ENCODE measurements at places on chromosomes 13 and 19. TPM values are rescaled to one million over a fixed set of nuclear protein-coding genes. Genes with fewer than 3 reads are reported as not detected.

Gene ZNF260
- 10.9 TPM for total RNA-seq

Gene PEG3
- 8.6 TPM for total RNA-seq

Gene LILRA1
- 0.74 TPM for total RNA-seq

DNA sequence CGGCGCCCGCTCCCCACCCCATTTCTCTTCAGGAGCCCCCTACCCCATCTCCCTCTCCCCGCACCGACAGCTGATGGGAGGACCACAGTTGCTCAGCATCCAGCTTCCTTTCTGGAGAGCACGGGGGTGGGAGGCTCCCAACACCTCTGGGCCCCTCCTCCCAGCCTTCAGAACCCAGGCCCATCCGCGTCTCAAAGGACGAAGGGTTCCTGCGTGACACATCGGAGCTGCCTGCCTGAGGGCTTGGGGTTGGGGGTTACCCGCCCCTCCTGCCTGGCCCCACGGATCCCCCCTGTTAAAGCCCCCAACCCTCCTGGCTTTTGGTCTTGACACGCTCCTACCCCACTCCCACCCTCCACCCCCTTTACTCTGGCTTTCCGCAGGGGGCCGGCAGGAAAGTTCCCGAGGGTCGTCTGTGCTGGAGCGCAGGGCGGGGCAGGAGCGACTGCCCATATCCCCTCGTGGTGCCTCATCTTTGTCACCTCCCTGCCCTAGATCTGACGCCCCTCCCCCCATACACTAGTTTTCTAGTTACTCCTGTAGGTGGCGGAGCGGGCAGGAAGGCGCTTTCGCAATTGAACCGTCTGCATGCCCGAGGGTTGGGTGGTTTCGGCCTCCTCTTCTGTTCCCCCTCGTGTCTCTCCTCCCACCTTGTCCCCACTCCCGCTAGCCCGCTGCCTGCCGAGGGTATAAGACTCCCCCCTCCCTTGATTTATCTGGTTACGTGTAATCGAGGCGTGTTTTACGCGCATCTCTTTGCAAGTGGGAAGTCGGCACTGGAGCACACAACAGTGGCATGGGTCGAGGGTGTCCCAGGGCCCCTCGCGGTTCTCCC, 924 bp downstream of the TRAPPC5 start:
- peak; percentile 84 for DNase-seq

DNA sequence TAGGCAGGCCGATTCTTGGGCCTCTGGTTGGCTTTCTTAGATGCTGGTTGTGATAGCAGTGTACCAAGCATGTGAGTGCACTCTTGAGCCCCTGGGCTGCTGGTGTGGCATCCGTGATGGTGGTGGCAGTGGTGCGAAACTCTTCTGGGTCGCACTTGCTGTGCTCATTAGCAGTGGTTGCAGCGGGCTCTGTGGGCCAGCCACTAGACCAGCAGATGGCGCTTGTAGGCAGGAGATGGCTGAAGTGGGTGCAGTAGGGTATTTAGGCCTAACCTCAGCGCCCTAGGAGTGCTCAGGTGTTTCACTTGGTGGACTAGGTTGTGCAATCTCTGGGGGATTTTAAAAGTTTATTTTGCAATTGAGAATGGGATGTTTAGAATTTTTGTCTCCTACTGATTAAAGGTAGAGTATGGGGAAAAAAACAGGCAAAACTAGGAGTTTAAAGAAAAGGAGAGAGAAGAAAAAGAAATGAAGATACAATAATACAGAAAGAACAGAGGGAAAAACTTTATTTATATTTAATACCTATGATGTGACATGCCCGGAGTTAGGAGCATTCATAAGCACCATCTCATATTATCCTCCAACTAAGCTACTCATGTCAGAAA, 4.3 kb upstream of the ZNF17 start:
- DNase-seq, result peak; percentile 68

DNA sequence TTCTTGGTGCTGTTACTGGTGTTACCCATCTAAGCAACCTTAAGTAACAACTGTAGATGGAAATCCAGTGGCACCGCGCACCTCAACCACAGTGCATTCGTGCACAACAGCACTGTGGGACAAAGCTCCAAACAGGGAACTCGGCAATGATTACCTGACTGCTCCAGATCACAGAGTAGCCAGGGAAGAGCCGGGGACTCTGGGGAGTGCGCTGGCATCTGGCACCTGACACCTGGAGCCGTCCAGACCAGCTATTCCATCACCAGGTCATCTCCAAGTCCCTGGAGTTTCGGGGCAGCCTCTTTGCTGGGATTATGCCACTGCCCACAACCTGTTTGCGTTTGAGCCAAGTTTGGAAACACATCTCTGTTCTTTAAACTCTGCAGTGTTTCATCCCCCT, 62.0 kb downstream of the COL4A1 start:
- DNase-seq, result no peak

DNA sequence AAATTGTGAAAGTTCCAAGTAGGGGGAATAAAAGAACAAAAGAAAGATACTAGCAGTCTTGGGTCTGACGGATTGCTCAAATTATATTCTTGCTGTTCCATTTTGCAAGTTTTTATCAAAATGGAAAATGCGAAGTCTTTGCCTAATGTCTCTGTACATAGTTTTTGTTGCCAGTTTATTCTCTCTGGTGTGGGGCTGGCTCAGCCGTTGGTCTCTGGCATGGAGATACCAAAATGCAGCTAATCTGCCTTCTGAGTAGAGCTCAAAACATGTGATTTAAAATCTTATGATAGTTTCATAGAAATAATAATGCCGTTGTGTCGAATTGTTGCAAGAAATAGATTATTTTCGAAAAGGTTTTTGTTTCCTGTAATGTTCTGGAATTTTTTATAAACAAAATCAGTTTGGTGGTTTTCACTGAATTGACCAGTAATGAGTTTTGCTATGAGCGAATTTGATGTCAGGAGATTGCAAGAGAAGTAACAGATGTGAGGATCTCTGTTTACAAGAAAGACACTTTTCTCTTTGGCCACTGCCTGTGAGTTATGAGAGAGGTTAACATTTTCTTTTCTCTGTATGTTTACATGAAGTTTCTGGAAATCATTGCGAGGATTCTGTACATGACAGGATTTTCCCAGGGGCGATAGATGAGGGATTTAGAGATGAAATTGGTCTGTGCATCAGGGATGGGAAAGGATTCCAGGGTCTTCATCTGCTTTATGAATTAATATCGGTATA, 147.0 kb downstream of the DCT start:
- DNase-seq, result no peak

- DNase-seq, result no peak
Measured at GRCh38 chr19:478976-479375, 17.3 kb upstream of the MADCAM1 start.

DNA sequence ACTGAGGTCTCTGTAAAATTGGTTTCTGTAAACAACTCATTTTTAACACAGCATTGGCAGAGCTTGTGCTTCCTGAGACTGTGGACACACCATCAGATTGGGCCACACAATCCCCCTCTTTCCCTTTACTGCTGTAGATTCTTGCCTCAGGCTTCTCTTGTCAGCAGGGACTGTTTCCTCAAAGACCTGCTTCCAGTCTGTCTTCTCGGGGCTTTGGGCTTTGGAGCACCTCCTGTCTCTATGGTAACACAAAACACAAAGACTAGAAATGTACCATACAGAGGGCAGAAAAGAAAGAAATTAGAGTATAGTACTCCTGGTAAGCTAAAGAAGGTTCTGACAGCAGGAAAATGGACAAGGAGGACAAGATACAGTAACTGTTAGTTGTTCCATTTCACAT, 484.5 kb downstream of the DIAPH3 start:
- DNase-seq, result no peak

DNA sequence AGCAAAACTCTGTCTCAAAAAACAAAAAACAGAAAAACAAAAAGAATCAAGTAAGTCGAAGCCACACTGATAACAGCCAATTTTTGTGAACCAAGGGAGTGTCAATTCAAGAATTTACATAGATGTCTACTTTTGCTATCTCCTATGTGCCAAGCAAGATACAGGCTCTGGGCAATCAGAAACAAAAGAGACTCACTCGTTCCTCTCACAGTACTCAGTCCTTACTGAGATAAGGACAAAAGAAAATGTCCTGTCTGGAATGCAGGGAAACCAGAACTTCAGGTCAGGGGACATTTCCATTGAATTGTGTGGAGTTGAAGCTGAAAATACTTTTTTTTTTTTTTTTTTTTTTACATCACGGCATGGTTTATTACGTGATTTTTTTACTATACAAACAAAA, 53.0 kb downstream of the NLRP12 start:
- DNase-seq, result no peak

DNA sequence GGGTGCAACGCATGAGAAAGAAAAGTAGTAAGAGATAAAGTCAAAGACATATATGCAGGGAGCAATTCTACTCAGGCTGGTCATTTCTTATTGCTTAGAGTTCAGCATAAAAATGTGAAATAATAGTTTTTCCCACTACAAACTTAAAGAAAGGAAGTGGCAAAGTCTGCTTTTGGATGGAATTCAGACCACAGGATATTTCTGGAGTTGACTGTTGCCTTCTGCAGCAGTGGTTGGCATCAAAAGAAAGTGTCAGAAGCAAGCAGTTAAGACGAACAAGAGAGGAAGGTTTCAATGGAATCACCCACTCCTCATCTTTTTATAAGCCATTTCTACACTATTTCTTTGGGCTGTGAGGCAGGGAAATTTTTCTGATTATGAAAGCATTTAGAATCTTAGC, 36.2 kb upstream of the TRPC4 start:
- DNase-seq, result no peak

DNA sequence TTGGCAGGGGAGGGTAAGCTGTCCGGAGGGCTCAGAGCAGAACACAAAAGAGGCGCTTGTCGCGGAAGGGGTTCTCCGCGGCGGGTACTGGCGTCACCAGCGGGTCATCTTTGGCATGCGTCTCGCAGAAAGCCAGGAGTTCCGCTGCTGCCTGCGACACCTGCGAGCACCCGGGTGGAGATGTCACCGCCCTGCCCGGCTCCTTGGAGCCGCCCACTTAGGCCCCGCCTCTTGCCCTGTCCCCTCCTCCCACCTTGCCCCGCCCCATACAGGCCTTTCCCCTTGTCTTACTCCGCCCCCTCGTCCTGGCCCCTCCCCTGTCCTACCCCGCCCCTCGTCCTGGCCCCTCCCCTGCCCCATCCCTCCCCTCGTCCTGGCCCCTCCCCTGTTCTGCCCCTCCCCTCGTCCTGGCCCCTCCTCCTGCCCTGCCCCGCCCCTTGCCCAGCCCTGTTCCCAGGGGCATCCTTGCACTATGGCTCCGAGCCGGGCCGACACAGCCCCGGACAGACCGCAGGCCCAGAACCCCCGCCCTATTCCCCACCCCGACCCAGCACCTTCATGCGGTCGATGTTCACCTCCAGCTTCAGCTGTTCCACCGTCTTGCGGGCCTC, 1.9 kb downstream of the GNG8 start:
- peak; percentile 67 for DNase-seq

- no peak for DNase-seq
Measured at GRCh38 chr19:33110137-33110910, 21.6 kb upstream of the WDR88 start.

- DNase-seq, result no peak
Measured at GRCh38 chr13:51112771-51113170, 1.7 kb upstream of the C13orf42 start.

- no peak for DNase-seq
Measured at GRCh38 chr19:18662972-18663732, 20.3 kb upstream of the CRTC1 start.

DNA sequence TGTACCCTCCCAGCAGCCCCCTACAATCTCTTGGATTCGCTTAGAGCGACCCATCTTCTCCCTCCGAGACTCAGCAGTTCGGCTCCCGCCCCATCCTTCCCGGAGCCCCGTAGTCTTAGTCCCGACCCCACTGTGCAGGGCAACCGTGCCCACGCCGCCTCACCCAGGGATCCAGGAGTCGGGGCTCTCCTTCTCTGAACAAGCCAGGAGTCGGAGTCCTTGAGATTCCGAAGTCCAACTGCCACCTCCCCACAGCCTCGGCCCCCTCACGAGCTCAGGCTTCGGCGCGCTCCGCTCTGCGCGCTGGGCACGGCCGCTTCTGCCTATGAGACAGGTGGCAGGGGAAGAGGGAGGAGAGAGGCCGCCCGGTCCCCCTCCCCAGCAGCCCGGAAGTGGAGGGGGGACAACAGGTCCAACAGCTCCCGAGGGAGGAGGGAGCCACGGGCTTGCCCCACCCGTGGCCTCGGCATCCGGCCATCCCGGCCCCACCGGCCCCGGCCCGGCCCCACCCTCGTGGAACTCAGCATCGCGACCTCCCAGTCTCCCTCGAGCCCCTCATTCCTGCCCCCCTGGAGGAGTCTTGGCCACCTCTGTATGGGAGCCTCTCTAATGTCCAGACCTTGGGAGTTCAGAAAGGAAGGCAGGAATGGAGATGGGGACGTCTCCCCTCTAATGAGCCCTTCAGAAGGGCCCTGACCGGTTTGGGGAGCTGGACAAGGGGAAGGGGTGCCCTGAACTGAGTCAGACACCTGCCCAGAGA, at the start of gene PHLDB3:
PHLDB3 (minus strand) TSS at position 321 of the 760 bp plus-strand sequence. CDS start 628 bp downstream, outside the sequence.
- DNase-seq, result peak; percentile 43

DNA sequence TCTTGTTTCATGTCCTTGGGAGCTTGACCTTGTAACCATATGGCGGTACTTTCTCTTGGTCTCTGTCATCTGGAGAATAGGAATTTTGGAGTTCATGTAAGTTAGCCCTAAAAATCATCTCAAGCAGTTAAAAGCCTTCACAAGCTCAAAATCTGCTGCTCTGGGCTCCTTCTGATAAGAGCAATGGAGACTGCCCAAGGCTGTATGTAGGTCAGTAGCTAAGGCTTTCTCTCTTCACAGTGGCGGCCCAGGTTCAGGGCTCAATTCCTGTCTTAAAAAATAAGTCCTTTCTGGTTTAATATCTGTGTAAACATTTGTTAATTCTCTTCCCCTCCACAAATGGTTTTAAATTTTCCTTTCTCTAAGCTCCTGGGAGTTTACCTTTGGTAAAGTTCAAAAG, 45.3 kb upstream of the ANKRD10 start:
- no peak for DNase-seq

DNA sequence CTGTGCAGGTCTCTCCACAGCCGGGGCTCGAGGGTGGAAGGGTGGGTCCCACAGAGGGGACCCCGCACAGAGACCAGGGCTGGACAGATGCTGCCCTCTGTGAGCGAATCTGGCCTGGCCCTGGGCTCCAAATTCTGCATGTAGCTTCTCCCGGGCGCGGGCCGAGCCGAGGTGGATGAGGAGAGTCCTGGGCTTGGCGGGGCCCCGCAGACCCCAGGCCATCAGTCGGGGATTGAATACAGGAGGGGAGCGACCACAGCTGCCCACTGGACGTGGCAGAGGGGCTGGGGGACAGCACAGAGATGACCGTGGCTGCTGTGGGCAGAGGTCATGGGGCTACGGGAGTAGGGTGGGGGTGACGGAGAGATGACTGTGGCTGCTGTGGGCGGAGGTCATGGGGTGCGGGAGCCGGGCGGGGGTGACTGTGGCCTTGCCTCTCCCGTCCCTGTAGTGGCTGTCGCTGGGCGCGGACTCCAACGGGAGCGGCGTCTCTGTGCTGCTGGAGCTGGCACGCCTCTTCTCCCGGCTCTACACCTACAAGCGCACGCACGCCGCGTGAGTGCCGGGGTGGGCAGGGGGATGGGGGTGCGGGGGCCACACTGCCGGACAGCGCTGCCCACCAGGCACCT, 15.5 kb downstream of the NCLN start:
- no peak for DNase-seq

- DNase-seq, result no peak
Measured at GRCh38 chr13:81610644-81611043, 1269.7 kb upstream of the SPRY2 start.

All from heart left ventricle (tissue), 16 donors.